ENCODE measurements at places on chromosomes 7 and 10.

GRCh38 chr7:112505495-112505894 is 24.7 kb downstream of the LSMEM1 start:
- no peak for DNase-seq

DNA sequence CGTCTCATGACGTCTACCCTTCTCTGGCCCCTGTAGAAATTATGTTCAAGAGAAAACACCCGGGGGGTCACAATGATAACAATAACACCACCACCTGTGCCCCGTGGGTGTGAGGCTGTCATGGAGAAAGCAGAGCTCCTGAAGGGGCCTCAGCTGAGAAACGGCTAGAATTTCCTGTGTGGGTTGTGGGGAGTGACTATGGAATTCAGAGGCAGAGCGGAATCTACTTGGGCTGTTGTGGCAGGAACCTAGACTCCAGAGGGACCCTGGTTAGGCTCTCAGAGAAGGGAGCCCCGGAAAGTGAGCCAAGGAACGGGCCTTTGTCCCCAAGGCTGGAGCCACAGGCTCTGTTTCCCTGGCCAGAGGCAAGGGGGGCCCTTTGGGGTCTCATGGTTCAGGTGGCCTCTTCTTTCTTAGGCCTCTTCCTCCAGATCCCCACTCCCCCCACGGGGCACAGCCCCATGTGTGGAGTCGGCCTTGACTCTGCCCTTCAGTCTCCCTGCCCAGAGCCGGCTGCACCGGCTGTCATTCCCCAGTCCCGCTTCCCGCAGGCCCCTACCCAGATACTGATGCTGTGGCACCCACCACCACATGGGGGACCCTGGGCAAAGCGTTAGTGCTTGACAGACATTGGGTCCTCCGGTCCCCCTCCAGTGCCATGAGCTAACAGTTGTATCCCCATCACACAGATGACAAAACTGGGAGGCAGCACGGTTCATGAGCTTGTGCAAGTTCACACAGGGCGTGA is 6.5 kb upstream of the GIMAP8 start:
- DNase-seq = no peak

DNA sequence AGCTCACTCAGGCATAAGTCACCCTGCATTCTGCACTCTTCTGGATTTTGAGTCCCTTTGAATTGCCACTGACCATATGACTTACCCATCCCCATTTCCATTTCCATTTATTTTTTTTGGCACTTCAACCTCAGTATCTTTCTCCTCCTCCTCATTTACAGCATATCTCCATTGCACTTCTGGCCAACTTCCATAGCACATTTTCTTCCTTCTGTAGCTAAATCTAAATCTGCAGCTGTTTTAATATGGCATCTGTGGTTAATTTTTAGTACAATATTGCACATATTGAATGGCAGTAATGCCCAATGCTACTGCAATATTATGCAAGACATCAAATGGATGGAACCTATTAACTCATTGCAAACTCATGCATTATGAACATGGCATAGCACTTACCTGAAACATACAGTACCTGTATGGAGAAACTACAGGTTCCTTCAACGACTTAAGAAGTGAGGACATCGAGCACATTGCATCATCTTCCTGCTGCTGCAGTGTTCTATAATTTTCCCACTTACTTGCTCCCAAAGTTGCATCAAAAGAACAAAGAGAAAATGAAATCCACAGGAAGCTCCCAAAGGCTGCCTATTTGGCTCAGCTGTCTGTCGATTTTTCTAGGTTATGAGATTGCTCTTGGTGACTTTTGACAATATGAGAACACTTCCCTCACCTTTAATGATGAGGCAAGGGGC is 55.7 kb downstream of the LRRTM3 start:
- no peak for DNase-seq

DNA sequence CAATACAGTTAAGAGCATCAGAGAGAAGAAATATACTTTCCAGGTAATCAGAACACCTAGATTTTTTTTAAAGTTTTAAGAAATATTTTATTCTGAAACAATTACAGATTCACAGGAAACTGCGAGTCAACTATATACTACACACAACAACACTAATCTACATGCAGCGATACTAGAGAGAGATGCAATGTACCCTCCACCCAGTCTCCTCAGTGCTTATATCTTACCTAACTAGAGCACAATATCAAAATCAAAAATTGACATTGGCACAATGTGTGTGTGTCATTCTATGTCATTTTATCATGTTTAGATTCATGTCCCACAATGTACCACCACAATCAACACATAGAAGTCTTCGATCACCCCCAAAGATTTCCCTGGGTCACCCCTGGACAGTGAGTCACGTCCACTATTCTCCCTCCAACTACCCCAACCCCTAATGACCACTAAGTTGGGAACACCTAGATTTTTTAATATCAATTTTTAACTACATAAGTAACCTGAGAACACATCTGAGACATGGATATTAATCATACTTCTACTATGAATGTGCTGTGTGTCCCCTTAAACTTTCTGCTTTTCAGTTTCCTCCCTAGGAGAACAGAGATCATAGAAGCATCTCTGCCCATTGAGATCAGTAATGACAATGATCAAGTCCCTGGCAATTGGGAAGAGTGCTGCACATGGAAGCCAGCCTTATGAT is 86.5 kb downstream of the GSAP start:
- no peak for DNase-seq

DNA sequence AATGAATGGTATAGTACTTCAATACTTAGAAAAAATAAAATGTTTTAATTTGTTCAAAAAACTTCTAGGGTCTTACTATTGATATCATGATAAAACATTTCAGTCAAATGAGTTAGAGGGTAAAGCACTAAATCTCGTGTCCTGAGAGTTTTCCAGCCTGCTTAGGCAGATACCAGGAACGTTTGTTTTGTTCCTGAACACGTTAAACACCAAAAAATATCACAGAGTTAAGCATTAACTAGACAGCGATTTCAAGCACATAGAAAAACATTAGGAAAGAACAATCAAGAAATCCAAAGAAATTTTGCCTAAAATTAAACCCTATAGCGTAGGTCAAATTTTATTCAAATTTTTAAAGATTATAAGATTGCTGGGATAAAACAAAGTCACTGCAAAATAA is 204.6 kb upstream of the AGR3 start:
- DNase-seq = no peak

DNA sequence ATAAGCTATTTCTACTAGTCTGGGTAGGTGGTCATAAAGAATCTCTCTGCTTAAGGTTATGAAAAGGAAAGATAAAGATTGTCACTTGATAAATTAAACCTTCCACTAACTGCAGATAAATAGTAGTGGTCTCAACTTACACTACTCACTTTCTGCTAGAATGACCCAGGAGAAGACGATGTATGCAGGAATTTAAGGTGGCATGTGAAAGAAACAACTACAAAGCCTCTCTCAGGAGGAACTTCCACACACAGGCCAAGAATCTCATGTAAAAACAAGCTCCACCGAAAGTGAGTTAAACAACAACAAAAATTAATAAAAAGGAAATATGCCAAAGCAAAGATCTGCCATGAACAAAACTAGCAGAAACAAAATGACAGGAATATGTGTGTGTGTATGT is 165.4 kb downstream of the CDC14C start:
- no peak for DNase-seq

DNA sequence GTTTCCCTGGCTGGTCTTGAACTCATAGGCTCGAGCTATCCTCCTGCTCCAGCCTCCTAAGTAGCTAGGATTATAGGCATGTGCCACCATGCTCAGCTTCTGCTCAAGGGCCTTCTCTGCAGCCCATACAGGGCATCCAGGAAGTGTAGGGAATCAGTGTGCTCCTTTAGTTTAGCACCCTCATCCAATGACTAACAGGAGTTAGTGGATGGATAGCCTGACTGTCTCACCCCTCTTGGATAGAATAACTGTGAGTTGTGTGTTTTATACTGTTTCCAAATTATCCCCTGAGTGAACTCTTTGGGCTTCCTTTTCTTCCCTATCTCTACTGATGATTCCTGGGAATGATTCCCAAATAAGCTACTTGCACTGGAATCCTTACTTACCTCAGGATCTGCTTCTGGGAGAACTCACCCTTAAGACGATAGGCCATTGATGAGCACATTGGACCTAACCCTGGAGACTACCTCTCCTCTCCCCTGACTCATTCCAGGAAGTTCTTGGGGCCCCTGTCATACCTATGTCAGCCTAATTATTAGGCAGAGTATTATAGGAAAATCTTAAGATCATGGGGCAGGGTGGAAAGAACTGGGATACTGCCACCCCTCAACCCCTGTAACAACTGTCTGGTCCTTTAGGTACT is 18.5 kb downstream of the STRIP2 start:
- DNase-seq = no peak

GRCh38 chr7:116024826-116025809 is 5.4 kb downstream of the TFEC start:
- DNase-seq = no peak

- DNase-seq = no peak
Observed at GRCh38 chr7:37659971-37660565, 23.5 kb upstream of the GPR141 start.

GRCh38 chr10:104260775-104261115 is 6.1 kb downstream of the GSTO1 start:
- DNase-seq = no peak

- DNase-seq = no peak
Observed at GRCh38 chr10:970311-971149, 17.7 kb upstream of the GTPBP4 start.

- no peak for DNase-seq
Observed at GRCh38 chr7:90701021-90701420, 104.9 kb downstream of the CDK14 start.

DNA sequence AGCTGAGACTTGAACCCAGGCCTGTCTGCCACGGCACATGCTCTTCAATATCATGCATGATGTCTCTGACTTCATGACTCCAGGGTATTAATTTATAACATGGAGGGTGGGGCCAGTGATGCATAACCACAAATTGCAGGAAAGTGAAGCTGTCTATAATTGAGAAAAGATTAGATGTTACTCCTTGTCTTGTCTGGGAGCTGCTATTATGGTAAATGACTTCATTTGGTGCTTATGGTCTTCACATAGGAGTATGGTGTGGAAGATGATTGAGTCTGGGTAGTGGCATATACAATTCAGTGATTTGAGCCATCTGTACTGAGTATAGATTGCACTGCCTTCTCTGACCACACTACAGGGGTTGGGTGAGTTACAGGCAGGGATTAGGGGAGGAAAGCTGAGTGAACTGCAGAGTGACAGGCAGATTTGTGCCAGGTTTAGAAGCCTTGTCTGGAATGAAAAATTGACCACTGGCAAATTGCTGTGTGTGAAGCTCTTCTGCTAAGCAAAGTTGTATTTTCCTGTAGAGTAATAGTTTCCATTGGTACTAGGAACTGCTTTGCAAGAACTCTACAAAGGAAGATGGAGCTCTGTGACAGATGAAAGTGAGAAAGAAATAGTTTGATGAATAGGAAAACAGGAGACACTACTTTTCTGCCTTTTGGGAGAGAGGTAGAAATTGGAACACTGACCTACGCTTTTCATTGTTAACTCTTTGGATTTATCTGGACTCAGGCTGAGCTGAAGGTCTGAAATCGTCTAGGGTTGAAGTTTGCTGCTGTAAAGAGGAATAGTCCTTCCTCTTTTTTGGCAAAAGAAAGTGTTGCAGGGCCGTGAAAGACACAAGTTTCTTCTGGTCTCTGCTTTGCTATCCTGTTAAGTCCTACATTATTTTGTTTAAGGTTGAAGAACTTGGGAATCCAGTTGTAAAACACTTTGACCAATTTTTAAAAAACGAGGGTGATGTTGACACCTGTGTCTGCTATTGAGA is 2.7 kb downstream of the SND1 start:
- DNase-seq = no peak

DNA sequence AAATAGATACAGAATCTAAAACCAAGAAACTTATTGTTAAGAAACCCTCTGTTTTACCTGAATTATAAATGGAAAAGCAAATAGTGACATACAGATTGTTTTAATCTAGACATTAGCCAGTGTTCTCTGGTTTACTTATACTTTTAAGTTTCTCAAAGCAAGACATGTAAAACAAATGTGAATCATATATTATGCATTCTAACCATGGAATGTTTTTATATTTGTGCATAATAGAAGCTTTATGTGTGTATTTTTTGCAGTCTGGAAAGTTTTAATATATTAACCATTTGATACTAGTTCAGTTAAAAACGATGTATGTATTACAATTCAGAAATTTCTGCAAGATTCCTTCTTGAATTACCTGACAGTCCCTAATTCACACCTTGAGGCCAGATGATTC is 150.6 kb upstream of the TMEM72 start:
- DNase-seq = no peak

DNA sequence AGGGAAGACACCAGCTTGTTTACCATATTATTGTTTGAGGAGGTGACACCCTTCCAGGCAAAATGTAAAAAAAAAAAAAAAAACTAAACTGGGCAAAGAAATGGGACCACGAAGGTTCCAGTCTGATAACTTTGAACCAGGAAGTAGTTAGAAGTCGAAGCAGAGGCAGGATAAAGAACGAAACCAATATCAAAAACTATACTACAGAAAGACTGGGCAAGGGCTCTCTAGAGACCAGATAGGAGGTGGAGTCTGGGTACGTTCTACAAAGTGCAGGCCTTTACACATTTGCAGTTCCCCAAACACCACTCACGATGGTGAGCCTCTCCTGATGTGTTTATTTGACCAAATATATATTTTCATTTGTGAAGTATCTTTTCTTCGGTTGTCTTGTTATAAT is 125.7 kb upstream of the CDK1 start:
- DNase-seq = no peak

- no peak for DNase-seq
Observed at GRCh38 chr7:103116991-103117390, 31.9 kb downstream of the NAPEPLD start.

GRCh38 chr7:36021917-36022550 is 131.0 kb upstream of the EEPD1 start:
- no peak for DNase-seq

DNA sequence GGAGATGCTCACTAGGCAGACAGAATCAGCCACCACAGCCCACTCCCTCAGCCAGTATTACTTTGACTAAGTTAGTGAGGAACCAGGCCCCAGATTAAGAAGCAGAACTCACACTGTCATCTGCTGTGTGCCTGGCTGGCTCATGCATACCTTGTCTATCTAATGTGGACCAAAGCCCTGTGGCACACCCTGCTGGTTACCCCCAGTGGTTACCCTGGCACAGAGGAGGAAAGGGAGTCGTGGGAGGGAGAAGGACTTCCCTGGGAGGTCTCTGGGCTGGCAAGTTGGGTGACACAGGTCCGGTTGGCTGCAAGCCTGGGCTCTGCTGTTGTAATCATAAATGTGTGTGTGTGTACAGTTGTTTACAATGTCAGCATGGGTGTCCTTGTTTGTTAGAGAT is 7.5 kb upstream of the SH2D4B start:
- DNase-seq = peak; percentile 12

- no peak for DNase-seq
Observed at GRCh38 chr10:52551046-52551445, 221.5 kb downstream of the MBL2 start.

GRCh38 chr10:36636285-36636839 is 489.0 kb upstream of the ANKRD30A start:
- DNase-seq = no peak

GRCh38 chr7:22194658-22195273 is 162.2 kb downstream of the RAPGEF5 start:
- DNase-seq = no peak
